ENCODE measurements at places on chromosomes 3 and 15.
A peak's percentile ranks its signal among the peaks of the same experiment; 100 is the strongest.

DNA sequence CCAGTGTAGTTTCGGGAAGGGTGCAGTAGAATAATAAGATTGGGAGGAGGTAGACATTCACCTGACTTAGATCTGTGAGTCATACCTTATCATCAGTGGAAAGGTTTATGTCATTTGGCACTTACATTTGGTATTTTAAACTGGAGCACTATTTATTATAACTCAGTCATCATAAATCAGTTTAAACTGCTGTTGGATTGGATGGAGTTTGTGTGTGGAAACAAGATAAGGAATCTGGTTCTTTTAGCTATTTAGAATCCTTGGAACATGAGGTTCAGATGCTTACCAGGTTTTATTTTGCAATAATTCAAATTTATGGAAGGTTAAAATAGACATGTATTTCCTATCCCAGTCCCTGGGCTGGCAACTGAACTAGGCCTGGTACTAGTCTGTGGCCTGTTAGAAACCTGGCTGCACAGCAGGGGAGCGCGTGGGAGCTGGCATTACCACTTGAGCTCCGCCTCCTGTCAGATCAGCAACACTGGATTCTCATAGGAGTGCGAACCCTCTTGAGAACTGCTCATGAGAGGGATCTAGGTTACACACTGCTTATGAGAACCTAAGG is 34.5 kb downstream of the ZFAND6 start:
- no peak for DNase-seq

GRCh38 chr3:73608456-73609314 is 16.1 kb downstream of the PDZRN3 start:
- no peak for DNase-seq

- DNase-seq = no peak
Measured at GRCh38 chr15:41790756-41791546, 16.7 kb downstream of the MAPKBP1 start.

DNA sequence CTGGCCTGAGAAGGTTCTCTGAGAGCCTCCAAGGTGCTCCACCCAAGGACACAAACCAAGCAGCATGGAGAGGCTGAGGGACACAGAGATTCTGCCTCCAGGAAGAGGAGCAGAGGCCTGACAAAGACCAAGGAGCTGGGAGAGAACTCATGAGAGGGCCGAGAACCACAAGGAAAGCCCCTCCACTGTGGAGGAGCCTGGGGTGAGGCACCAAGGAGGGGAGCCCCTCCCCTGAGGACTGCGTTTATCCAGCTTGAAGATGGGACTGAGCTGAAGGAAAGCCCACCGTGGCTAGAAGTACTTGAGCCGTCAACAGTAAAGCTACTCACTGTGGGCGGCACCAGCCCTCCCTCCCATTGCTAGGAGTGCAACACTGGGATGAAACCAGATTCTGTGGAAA is 63.1 kb upstream of the MEF2A start:
- no peak for DNase-seq

DNA sequence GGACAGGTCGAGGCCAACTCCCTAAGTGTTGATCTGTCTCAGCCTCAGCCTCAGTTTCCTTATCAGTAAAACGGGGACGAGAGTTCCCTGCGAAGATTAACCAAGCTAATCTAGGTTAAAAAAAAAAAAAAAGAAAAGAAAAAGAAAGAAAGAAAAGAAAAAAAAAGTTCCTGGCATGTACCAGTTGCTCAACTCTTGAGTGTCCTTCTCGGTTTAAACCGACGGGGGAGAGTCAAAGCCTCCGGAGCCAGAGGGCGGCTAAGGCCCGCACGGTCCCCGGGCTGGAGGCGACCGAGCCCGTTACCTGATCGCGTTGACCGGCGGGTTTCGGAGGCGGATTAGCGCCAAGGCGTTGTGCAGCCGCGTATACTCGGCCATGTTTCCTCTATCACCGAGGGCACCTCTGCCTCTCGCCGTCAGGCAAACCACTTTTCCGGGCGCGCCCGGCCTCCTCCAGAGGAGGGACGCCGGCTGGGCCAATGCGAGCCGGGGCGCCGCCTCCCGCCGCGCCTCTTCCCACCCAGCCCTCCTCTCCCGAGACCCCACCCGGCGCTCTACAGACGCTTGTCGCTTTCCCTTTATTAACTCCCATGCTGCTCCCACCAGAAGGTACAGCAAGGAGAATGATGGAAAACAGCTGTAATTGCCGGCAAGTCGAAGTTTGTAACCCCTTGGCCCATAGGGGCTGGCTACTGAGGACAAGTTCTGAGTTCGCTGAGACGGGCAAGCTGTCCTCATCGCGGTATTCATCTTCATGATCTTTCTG is at the start of gene EHHADH:
TSS of gene EHHADH (minus strand) at position 405 of the 766 bp plus-strand sequence. CDS start at position 378, 27 bp downstream.
- DNase-seq = peak; percentile 8

GRCh38 chr3:16883057-16883722 is 1.6 kb upstream of the PLCL2 start:
- DNase-seq = no peak

DNA sequence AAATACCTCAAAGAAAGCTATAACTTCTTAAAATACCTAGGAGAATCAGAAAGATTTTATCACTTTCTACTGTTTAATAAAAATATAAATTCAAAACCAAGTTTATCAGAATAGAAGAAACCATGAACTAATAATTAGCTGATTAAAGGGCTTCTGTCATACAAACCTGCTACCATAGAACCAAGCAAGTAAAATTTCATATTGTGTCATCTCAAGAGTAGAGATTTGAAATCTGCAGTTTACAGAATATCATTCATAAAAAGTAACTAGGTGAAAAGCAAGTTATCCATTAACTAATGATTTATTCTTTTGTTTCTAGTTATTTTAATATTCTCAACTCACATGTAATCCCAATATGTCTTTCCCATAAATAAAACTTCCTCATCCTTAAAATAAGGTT is 36.8 kb upstream of the XXYLT1 start:
- no peak for DNase-seq

GRCh38 chr3:190558316-190558715 is 44.4 kb downstream of the IL1RAP start:
- DNase-seq = no peak

DNA sequence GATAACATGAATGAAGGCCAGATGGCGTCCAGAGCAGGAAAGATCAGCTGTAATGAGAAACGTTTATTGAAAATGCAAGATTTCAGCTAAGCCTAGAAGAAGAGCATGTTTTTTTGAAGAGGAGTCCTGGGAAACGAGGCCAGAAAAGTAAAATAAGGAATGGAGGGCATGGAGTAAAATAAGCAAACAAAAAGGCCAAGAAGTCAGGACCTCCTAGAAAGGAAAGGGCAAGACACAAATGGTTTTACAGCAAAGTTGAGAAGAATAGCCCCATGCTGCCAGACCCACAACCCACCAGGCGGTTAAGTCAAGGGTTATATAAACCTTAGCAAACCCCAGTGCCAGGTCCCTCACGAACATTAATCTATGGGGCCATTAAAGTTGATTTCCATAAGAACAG is 30.5 kb downstream of the LRIG1 start:
- DNase-seq = no peak

DNA sequence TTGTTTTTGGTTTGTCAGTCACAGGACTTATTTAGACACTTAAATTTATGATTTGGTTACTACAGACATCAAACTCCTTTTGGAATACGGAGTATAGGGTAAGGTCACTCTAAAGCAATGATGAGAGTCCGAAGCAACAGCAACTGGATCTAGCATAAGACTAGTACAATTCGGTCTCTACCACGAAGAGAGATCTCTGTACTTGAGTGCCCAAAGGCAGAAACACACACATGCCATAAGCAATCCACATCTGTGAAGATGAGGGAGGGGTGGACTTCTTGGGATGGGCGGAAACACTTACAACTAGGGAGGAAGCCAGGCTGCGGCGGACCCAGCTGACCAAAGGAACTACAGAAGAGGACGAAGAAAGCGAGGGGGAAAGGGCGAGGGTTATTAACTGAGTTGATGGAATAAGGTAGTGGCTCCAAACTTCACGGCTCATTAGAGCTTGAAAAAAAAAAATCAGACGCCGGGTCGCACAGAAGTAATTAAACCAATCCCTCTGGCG is 595 bp downstream of the DPH6 start:
- peak; percentile 5 for DNase-seq

GRCh38 chr3:193803288-193803687 is 210.3 kb downstream of the OPA1 start:
- DNase-seq = no peak

- no peak for DNase-seq
Measured at GRCh38 chr3:174215456-174215855, 643.7 kb upstream of the NAALADL2 start.

- DNase-seq = no peak
Measured at GRCh38 chr15:89504166-89504565, 7.8 kb upstream of the RHCG start.

- no peak for DNase-seq
Measured at GRCh38 chr3:27554706-27555105, 70.5 kb upstream of the SLC4A7 start.
